Hematopoietic multipotent progenitor cell treated with erythropoietin and hydrocortisone succinate and interleukin-3 and kit ligand, for 6 days (in vitro differentiated cells): ENCODE measurements at places on chromosomes 6 and 20.
A peak's percentile ranks its signal among the peaks of the same experiment; 100 is the strongest.

DNA sequence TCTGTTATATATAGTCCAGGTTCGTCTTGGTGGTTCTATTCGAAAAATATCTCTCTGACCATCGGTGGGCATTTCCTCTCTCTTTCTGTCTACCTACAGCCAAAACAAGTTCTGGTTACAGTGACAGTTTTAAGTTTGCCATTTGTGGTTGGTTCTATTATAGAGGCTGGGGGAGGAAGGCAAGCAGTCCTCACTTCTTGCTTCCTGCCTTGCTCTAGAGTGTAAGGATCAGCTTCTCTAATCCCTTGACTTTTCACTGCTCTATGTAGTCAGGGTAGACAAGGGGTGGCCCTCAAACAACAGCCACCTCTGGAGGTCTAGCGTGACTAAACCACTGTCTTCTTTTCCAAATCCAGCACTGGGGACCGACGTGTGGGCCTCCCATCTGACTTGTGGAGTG is 16.1 kb downstream of the E2F3 start:
- DNase-seq: peak; percentile 46

GRCh38 chr6:125044066-125044465 is 81.8 kb downstream of the RNF217 start:
- no peak for DNase-seq

GRCh38 chr6:125077453-125077852 is 76.1 kb upstream of the TPD52L1 start:
- DNase-seq: no peak

- DNase-seq: no peak
Measured at GRCh38 chr20:62466072-62466760, 9.6 kb downstream of the GATA5 start.

GRCh38 chr6:48615041-48615440 is 504.0 kb upstream of the PTCHD4 start:
- no peak for DNase-seq

GRCh38 chr6:42819803-42820511 is 38.1 kb downstream of the BICRAL start:
- DNase-seq: no peak

- DNase-seq: peak; percentile 76
Measured at GRCh38 chr6:108966855-108967755, 118.9 kb downstream of the ARMC2 start.

DNA sequence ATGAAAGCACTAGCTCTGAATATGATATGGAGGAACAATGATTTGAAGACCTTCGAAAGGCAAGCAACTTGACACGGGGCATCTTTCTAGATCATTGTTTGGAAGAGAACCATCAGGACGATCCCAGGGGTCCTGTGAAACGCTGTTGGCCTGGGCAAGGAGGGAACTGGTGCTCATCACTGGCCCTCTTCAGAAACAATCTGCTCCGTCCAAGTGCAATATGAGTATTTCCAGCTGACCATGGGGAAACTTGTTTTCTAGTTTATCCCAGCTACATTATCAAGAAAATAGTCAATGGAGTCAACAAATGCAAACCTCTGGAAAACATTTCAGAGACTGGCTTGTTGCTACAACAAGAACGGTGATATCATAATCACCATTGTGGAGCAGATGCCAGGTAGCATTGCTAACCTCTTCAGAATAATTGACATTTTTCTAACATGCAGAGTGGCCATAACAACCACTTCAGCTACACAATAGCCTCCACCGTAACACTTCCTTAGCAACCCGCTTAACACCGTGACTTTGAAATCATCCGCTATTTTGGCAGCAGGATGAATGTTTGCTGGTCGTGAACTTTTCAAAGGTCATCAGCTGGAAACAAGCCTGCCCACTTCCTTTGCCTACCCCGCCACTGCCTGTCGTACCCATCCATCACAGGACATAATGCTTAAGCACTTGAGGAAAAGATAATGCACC is 112.0 kb upstream of the PDE10A start:
- DNase-seq: no peak
